Cardiac muscle cell (in vitro differentiated cells and primary cell): ENCODE measurements at places on chromosomes 6 and 20. TPM values are rescaled to one million over a fixed set of nuclear protein-coding genes. Genes with fewer than 3 reads are reported as not detected.

The PI16 gene
- total RNA-seq, result 0.07 TPM in 1 of 2 replicates, not detected in the other

The RIMS4 gene
- 4.3 and 5.3 TPM in 2 replicates for total RNA-seq

The PACSIN1 gene
- total RNA-seq, result 12.5 and 20.3 TPM in 2 replicates

The CST2 gene
- total RNA-seq, result not detected in 2 replicates

The ANKRD66 gene
- not detected in 2 replicates for total RNA-seq

The EDN1 gene
- 0.32 and 0.86 TPM in 2 replicates for total RNA-seq

The ZNF451 gene
- total RNA-seq, result 28.0 and 61.0 TPM in 2 replicates

The LY6G6F gene
- total RNA-seq, result not detected in 2 replicates

The CD93 gene
- total RNA-seq, result 0.11 and 0.63 TPM in 2 replicates

The PKHD1 gene
- total RNA-seq, result not detected in 2 replicates

The NOX3 gene
- total RNA-seq, result not detected in 2 replicates

The FGD2 gene
- not detected in 2 replicates for total RNA-seq

The SHLD1 gene
- 3.4 and 5.2 TPM in 2 replicates for total RNA-seq

GRCh38 chr20:9506964-9507369 lies 7.4 kb upstream of the LAMP5 start:
- DNase-seq, result no peak

DNA sequence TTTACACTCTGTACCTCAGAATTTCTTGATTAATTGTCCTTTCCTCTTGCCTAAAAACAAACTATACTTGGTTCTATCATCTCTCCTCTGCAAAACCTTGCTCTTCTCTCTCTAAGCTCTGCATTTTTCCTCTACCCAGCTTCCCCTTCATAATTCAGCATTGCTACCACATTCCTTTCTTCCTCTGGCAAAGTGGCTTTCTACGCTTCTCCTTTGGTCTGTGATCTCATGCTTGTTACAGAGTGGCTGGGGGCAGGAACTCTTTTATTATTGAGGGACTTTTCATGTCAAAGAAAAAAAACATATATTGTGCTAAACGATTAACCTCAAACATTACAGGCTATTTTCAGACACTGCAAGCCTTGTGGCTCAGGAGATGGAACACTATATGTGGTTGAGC lies 333.3 kb upstream of the KCNQ5 start:
- DNase-seq, result peak; percentile 24

DNA sequence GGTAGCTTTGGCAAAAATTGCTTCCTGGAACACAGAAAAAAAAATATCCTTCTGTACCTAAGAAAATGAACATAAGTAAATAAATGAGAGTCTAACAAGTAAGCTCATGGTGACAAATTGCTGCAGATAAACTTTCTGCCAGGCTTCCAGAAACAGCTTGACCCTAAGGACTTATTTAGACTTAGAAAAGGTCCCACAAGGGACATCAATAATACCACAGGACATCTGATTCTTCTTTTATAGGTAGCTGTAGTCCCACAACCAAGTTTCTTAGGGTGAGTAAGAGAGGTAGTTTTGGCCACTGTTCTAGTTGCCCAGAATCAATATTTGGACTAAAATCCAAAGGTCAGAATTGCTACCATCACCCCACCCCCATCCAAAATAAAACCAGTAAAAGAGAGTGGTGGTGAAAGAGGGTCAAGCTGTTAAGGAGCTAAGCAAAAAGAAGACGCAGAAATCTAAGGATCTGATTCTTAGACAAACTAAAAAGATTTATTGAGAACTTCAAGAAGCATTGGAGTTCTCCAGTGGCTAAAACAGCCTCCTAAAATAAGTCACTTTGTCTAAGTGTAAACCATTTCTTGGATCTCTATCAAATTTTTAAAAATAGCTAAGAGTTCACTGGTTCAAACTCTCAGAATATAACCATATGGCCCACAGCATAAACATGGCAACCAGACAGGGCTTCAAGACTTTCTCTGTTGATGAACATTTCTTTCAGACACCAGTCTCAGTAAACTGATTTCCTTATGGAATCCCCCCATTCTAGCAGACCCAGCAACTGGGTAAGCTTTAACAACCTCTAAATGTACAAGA lies 180.6 kb downstream of the PTPRK start:
- no peak for DNase-seq

GRCh38 chr6:11343963-11344723 lies 111.7 kb upstream of the NEDD9 start:
- DNase-seq, result no peak

GRCh38 chr6:143516690-143517446 lies 5.3 kb upstream of the FUCA2 start:
- DNase-seq, result no peak

GRCh38 chr20:10469599-10469998 lies 34.5 kb downstream of the SLX4IP start:
- DNase-seq, result peak; percentile 93

GRCh38 chr6:158557927-158558326 lies 2.0 kb upstream of the TMEM181 start:
- DNase-seq, result no peak

- DNase-seq, result peak; percentile 18
Measured at GRCh38 chr6:157236040-157236725, 87.1 kb downstream of the TMEM242 start.

DNA sequence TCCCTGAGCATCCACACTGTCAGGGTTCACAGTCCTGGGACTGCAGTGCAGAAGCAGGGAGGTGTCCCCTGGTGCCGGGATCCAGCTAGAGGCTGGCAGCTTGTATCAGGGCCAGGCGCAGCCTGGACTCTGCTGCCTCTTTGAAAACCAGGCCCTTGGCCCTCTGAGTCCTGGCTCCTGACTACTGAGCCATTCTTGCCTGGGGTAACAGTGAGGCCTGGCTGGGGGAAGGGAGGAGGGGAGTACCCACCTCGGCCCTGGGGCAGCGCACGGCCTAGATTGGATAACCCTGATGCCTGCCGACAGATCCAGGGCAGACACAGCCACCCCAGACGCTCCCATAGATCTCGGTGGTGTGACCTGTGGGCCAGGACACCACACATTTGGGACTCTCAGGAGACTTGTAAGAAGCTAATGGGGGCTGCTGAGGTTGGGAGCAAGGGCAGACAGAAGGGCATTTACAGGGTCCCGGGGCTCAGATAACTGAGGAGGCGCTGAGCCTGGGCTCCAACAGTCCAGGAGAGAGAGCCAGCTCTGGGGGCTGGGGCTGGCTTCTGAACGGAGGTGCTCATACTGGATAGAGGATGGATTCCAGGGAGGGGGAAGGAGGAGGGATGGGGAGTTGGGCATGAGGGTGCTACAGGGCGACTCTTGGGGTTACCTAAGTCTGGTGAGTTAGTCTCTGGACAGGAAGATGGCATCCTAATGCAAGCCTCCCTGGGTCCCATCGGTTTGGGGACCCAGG lies 30.5 kb downstream of the SPDEF start:
- DNase-seq, result no peak

DNA sequence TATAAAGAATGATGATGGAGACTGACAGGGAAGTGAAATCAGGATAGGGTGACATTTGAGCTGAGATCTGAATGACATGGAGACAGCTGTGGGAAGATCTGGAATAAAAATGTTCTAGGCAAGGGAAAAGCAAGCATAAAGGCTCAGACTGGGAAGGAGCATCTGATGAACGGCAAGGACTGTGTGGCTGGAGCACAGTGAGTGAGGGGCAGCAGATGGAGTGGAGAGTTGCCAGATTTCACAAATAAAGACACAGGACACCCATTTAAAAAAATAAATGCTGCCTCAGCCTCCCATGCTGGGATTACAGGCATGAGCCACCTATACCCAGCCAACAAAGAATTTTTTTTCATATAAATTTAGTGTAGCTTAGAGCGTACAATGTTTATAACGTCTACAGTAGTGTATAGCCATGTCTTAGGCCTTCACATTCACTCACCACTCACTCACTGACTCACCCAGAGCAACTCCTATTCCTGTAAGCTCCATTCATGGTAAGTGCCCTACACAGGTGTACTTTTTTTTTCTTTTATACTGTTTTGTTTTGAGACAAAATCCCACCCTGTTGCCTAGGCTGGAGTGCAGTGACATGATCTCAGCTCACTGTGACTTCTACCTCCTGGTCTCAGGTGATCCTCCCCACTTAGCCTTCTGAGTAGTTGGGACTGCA lies 2.4 kb upstream of the ZBTB24 start:
- no peak for DNase-seq

DNA sequence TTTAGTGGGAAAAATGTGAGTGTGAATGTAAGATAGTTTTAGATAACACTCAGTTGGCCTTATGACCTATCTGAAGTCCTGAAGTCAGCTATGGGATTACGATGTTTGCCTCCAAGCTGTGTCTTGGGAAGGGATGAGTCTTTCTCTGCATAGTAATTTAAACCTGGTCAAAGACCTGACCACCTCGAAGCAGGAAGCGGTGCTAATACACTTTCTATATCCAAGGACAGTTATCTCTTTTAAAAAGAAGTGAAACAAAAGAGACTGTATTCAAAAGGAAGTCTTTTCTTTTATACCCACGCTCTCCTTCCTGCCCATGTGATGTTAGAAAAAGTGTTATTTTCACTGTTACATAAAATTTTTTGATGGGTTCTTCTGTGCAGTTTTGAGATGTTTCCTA lies 94.9 kb downstream of the JARID2 start:
- DNase-seq, result no peak

- no peak for DNase-seq
Measured at GRCh38 chr6:168219804-168220203, 99.8 kb downstream of the DACT2 start.

DNA sequence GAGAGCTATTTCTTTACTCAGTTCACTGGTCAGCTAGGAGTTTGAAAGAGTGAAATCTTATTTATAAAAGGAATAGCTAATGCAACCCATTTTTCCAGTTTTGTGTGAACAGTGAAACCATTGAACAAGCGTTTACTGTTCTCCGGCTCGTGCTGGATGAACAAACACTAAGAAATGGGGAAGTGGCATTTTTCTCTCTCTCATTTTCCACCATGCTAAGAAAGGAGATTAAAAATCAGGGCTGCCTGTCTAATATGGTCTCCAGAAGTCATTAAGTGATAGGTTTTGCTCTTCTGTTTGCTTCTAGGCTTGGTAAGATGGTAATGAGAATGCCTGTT lies 774 bp upstream of the SFT2D1 start:
- DNase-seq, result no peak

DNA sequence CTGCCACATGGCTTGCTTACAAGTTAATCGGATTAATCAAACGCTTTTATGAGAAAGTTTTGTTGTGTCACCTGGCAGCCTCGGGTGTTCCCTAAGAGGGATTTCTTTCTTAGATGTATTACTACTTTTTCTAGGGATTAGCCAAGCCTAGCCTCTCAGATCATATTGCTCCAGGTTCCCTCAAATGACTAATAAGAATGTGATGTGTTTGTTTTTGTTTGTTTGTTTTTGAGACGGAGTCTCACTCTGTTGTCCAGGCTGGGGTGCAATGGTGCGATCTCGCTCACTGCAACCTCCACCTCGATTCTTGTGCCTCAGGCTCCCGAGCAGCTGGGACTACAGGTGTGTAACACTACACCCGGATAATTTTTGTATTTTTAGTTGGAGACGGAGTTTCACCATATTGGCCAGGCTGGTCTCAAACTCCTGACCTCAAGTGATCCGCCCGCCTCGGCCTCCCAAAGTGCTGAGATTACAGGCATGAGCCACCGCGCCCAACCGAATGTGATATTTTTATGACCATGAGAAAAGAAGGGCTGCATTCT lies 977 bp downstream of the HMGN4 start:
- no peak for DNase-seq

GRCh38 chr6:150352321-150353296 lies 16.2 kb upstream of the IYD start:
- peak; percentile 69 for DNase-seq

DNA sequence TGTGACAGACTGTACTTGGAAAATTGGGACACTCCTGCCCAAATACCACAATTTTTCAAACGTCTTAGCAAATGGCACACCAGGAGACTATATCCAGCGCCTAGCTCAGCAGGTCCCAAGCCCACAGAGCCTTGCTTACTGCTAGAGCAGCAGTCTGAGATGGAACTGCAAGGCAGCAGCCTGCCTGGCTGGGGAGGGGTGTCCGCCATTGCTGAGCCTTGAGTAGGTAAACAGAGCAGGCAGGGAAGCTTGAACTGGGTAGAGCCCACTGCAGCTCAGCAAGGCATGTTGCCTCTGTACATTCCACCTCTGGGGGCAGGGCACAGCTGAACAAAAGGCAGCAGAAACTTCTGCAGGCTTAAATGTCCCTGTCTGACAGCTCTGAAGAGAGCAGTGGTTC lies 1003.3 kb upstream of the MAP3K7 start:
- no peak for DNase-seq

DNA sequence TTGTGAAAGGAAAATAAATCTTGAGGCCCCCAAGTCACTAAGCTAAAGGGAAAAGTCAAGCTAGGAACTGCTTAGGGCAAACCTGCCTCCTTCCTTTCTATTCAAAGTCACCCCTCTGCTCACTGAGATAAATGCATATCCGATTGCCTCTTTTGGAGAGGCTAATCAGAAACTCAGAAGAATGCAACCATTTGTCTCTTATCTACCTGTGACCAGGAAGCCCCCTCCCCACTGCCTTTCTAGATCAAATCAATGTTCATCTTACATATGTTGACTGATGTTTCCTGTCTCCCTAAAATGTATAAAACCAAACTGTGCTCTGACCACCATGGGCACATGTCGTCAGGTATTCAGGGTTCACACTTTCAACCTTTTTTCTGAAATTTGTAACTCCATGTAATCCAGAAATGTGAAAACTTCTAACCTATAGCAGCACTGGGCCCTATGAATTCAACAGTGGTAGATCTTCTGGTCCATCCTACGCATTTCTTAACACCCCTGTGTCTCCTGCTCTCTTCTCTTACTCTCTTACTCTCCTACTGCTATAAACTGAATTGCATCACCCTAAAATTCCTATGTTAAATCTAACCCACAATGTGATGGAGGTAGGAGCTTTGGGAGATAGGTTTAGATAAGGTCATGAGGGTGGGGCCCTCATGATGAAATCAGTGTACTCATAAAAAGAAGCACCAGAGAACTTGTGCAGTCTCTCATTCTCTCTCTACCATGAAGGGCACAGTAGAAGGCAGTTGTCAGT lies 89.3 kb downstream of the EPB41L2 start:
- no peak for DNase-seq

GRCh38 chr20:1816384-1817381 lies 78.5 kb upstream of the SIRPA start:
- DNase-seq, result peak; percentile 56

- DNase-seq, result no peak
Measured at GRCh38 chr6:115899730-115900282, 160.9 kb downstream of the FRK start.

- DNase-seq, result no peak
Measured at GRCh38 chr6:117534974-117535373, 52.5 kb downstream of the DCBLD1 start.

DNA sequence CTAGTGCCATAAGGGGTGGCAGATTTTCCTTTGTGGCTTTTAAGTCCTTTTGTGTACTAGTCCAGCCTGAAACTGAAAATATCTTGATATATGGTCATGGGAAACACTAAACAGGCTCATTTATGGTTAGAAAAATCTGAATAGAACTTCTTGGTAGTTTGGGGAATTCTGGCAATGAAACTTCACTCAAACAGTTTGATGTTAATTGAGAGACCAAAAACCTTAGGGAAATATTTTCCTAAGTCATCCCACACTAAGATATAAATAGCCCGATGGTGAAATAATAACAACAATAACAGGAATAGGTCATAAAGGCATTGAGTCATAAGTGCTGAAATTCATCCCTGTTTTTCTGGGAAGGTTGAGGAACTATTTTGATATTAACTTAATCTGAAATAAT lies 146.2 kb upstream of the SMLR1 start:
- no peak for DNase-seq

- no peak for DNase-seq
Measured at GRCh38 chr6:46128476-46128875, 1.3 kb upstream of the ENPP4 start.

- DNase-seq, result no peak
Measured at GRCh38 chr6:163078712-163079111, 335.8 kb upstream of the QKI start.

GRCh38 chr20:2984956-2985661 lies 58.3 kb upstream of the GNRH2 start:
- peak; percentile 56 for DNase-seq

GRCh38 chr6:126945150-126945685 lies 173.3 kb upstream of the RSPO3 start:
- DNase-seq, result no peak
